ENCODE measurements at places on chromosomes 1 and 21. TPM values are rescaled to one million over a fixed set of nuclear protein-coding genes. Genes with fewer than 3 reads are reported as not detected.

Gene SOX13
- 0.86 TPM for total RNA-seq

GRCh38 chr1:201499795-201500669, 6.9 kb downstream of the CSRP1 start:
- no peak for DNase-seq

GRCh38 chr1:180630408-180631193, 1.2 kb upstream of the XPR1 start:
- DNase-seq: no peak

GRCh38 chr1:47761974-47762373, 235.2 kb downstream of the TRABD2B start:
- DNase-seq: no peak

DNA sequence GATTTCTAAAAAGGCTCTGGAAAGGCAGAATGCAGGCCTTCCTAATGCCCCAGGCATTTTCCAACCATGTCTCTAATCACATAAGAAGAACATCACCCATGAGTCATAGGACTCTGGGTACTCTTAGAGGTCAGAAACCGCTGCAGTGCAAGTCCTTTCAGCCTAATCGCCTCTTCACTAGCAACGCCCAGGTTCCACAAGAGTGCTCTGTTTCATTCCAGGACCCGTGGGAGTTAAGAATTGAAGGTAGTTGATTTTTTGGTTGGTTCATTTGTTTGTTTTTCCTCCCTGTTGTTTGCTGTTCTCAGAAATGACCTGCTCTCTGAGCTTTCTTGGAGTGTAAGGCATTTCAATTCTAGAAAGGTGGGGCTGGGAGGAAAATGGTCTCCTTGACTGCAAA, 123.2 kb downstream of the NR5A2 start:
- DNase-seq: peak; percentile 60

- no peak for DNase-seq
Measured at GRCh38 chr1:116794804-116795481, 40.7 kb downstream of the CD2 start.

DNA sequence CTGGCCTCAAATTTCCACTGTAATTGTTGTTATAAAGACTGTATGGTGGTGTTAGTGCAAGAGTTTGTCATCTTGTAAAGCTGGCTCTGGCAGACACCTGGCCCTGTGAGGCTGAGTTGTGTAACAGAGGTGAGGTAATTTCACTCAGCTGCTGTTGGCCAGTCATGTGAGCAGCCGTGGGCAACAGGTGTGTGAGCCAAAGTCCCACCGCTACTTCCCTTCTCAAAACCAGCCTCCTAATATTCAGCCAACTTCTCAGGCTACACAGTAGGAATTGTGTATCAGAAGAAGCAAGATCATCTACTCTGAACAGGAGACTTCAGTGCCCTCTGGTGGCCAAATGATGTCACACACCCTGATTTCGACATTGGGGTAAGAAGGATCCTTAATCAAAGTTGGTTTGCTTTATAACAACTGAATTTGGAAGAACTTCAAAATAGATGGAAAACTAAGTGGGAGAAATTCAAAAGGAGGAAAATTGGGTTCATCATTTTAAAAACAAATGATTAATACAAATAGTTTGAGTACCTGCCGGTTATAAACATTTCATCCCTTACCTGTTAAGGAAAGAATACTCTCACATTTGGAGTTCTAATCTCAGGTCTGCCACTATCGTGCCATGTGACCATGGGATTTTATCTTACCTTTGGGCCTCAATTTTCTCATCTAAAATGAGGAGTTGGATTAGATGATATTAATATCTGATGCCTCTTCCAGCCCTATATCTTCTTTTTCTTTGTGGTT, 2.6 kb upstream of the CREG1 start:
- peak; percentile 51 for DNase-seq

Gene MRAP
- total RNA-seq: not detected

- no peak for DNase-seq
Measured at GRCh38 chr1:58551186-58552140, 4.9 kb upstream of the OMA1 start.

DNA sequence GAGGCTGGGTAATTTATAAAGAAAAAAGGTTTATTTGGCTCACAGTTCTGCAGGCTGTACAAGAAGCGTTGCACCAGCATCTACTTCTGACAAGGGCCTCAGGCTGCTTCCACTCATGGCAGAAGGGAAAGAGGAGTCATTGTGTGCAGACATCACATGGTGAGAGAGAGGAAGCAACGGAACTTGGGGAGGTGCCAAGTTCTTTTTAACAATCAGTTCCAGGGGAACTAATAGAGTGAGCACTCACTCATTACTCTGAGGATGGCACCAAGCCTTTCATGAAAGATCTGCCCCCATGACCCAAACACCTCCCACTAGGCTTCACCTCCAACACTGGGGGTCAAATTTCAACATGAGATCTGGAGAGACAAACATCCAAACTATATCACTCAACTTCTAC, 77.2 kb downstream of the DDAH1 start:
- DNase-seq: no peak

Gene LCK
- total RNA-seq: not detected

Gene SMIM1
- total RNA-seq: not detected

DNA sequence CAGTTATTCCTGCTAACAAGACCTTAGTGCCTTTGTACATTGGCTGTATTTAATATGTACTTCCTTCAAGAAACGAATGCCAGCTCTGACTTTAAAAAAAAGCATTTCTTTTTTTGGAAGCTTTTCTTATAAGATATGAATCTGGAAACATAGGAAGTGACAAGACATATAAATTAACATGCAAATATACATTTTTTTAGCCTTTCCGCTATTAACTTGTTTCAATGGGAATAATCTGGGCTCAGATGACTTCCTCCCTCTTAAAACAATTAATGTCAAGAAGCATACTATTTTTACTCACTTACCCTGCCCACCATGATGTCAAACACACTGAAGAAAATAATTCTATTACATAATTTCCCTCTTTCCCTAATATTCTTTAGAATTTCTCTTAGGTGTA, 1.4 kb downstream of the DENND1B start:
- no peak for DNase-seq

Gene ANGPTL3
- total RNA-seq: not detected

DNA sequence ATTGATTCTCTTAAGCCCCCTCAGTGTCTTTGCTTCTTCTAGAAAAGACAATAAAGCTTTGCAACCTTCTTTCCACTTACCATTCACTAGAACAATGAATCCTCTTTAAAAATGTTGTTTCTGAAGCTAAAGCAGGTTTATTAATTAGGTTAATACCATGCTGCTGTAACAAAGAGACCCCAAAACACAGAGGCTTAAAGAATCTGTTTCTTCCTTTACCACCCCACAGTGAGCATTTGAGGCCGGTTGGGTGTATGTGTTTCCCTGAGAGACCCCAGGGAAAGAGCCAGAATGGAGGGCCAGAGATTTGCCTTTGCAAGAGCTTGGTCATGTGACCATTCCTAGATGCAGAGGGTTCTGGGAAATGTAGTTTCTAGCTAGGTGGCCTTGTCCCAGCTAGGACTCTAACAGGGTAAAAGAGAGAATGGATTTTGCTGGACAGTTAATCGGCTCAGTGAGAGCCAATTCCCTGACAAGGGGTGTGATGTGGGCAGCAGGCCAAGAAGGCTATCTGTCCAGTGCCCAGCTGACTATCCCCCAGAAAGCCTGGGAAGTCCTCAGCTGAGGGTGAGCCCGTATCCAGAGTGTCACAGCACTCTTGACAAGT, 191.8 kb upstream of the TMEM51 start:
- no peak for DNase-seq

Gene RHD
- total RNA-seq: not detected

DNA sequence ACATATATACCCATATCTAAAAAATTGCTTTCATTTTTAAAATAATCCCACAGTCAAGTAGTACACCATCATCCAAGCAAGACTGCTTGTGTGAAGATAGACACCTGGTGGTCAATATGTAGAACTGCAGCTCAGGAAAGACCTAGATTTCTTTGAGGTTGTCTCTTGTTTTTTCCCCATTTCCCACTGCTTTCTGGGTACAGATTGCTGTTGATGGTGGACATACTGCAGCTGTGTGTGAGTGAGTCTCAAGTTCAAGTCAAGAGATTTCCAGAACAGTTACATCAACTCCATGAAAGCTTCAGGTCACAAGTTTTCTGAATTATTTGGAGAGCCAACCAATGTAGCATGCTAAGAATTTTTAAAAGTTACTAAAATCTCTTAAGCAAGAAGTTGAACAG, 306.4 kb downstream of the DUSP10 start:
- DNase-seq: no peak

- no peak for DNase-seq
Measured at GRCh38 chr1:167104256-167104633, 10.4 kb downstream of the STYXL2 start.

- no peak for DNase-seq
Measured at GRCh38 chr1:211480941-211481545, 10.9 kb downstream of the RD3 start.

DNA sequence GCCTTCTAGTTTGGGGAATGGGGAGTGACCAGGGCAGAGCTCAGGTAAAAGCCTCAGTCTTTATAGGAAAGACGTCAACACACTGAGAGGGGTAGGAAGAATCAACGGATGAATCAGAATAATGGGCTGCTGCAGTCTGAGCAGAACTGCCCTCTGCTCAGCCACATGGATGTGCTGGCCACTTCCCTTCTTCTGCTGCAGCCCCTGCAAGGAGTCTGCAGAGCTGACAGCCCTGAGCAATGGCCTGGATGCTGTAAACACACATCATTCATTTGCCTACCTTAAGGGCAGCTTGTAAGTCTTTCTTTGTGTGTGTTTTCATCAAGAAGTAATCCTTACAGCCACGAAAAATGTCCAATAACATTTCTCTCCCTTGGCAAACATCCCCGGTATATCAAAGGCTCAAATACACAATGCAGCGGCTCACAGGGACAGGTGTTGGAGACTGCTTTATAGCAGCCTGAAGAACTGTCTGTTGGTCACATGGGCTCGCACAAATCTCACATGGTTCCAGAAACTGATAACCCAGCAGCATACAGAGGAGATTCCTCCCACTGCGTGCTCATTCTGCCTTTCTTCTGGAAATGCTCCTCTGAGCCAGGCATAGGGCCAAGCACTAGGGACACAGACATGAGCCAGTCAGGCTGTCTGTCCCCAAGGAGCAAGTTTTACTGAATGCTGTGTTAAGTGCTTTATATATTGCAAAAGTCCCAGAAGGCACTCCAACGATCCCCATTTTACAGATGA, 110.1 kb downstream of the HMGB4 start:
- DNase-seq: no peak

GRCh38 chr21:31034378-31034777, 3.9 kb downstream of the KRTAP19-8 start:
- no peak for DNase-seq

GRCh38 chr1:180182643-180183311, 28.1 kb downstream of the QSOX1 start:
- DNase-seq: no peak

DNA sequence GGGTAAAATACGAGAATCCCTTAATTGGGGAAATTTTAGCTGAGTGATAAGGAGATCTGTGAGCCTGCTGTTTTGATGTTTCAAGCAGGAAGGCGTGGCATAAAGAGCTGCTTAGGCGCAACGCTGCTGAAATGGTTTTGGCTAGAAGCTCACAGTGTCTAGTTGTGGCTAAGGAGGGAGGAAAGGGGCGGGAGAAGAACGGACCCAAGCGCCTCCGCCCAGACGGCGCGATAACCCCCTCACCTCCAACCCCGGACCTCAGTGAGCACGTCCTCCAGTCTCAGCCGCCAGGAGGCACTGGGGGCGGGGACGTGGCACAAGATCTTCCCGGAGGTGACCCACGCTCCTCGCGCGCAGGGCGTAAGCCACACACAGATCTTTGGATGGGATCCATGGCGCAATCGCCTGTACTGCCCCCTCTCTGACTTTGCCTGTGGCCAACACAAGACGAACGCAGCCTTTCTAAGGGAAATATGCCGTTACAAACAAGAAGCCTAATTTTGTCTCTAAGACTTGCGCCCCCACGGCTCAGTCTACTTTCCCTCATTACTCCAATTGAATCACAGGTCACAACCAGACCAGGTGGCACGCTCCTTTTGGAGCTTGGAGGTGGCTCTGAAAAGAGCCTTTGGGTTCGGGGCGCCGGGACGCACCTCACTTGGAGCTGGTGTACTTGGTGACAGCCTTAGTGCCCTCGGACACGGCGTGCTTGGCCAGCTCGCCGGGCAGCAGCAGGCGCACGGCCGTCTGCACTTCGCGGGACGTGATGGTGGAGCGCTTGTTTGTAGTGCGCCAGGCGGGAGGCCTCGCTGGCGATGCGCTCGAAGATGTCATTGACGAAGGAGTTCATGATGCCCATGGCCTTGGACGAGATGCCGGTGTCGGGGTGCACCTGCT, 23.4 kb upstream of the RNF187 start:
- peak; percentile 61 for DNase-seq

Measured in MG63 (cell line).